Activated T-cell treated with anti-CD3 and anti-CD28 coated beads, Interleukin-2, amount 50 U/mL, for 4 hours (primary cell): ENCODE measurements at places on chromosomes 1 and 21. TPM values are rescaled to one million over a fixed set of nuclear protein-coding genes. Genes with fewer than 3 reads are reported as not detected.
A peak's percentile ranks its signal among the peaks of the same experiment; 100 is the strongest.

Gene RNU1-3
- total RNA-seq: 1,616 TPM

DNA sequence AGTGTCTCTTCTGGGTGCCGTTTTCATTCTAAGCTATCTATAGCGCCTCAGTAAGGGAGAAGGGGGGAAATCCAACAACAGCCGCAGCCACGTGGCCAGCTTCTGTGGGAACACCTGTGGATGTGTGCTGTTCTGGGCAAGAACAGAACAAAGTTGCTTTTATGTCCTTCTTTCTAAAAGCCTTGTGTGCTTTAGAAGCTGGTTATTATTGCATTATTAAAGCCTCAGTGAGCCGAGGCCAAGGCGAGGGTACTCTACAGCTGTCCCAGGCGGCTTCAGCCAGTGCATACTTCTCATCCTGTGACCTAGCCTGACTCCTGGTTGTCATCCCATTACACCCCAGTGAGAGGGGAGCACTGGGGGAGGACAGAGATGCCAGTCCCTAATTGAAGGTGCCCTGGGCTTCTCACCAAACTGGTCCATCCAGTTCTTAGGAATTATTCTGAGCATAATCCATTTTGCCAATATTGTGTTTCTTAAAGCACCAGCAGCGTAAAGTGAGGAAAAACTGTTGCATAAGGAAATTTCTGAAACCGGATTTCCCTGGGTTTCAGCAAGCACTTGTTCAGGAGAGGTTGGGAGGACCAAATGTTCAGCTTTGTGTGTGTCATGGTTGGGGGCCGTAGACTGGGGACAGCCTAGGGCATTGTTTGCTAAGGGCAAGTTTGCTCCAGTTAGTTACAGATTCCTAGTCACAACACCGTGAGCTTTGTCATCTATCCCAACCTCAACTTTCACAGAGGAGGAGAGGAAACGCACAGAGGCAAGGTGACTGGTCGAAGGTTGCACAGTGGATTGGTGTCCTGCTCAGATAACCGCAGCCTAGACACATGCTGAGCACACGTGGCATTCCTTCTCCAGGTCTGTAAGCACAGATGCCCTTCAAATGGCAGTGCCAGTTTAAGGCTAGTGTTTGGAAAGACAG is 61.0 kb upstream of the ATP1A1 start:
- DNase-seq: no peak

DNA sequence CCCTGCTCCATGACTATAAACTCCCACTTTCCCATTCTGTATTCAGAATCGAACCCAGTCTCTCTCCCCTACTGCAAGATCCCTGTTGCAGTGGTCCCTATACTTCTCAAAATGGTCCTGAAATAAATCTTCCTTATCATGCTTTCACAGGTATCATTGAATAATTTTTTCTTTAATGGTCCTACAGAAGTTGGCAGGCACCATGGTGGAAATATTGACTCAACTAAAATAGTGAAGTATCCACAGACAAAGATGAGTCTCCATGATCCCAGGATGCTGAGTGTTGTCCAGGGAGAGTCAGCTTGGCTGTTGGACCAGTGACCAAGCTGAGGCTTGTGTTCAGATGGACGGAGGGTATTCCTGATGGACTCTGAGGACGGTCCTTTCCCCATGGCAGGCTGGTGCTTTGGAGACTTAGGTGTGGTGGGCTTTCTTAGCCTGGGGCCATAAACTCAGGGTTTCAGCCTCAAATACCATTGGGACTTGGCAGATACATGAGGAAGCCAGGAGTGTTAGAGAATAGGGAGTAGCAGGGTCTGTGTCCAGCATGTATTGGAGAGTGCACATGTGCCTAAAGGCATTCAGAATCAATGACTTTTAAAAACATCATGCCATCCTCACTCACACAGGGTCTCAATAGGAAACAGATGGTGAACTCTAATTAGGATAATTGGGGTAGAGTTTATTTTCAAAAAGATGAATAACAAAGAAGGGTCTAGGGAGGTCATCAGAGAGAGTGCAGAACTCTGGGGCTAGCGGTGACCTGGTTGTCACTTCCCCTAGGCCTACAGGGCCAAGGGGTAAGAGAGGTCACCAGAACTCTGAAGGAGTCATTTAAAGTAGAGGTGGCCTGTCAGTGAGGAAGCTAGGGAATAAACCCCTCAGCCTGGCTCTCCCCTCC is 19.8 kb downstream of the TINAGL1 start:
- no peak for DNase-seq

DNA sequence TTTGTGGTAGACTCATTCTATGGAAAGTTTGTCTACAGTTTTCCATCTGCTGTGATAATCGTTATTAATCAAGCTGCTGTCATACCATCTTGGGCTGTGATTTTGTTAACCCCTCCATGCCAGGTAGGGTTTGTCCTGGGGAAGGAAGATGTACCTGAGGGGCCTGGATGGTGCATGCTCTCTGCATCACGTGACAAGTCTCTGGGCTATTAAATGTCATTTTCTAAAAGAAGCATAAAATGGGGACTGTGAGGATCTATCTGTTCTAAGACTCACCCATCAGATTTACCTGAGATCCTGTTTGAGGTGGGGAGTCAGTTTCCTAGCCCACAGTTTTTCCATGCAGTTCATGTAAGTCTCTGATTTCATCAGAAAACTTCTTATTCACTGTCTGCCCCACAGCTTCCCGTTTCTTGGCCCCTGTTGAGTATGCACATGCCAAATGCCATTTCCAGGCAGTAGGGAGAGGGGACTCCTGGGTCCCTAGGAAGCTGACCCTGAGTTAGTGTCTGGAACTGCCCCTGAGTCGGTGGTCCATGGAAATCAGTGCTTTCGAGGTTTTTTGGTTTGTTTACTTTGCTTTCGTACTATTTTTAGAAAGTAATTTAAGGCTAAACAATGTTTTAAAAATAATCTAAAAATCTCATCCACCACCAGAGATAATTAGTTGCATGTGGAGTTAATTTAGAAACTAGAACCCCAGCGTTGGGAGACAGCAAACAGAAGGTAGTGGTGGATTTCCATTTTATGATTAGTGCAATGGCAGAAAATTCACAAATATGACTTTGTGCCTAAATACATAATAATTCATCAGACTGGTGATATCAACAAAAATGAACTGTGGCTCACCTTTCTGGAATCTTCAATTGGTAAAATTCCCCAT is 46.7 kb downstream of the ZBTB18 start:
- no peak for DNase-seq

DNA sequence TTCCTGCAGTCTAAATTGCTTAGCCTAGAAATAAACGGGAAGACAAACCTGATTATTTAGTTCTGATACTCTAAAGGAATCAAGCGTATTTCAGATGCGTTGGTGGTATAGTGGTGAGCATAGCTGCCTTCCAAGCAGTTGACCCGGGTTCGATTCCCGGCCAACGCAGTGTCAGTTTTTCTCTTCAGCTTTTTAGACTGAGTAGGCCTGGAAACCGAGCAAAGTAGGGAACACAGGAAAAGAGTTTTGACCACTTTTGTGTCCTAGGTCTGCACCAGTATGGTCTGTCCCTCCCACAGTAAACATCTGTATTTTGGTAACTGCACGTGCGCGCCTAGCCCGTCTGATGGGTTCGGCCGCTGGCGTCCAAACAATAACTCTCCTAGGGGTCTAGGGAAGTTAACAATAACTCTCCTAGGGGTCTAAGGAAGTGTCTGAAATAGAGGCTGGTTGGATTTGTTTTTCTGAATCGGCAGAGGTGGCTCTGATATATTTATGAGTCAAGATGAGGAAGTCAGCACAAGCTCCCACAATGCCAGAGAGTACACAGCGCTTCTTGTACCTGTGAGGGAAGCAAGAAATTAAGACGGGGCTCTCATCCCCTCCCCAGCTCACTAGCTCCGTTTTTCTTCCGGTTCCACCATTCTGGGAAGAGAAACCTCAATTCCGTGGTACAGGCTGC is 15.6 kb upstream of the HJV start:
- DNase-seq: peak; percentile 72

- no peak for DNase-seq
These were observed 52.2 kb downstream of the RERE start for GRCh38 chr1:8765198-8765597.

DNA sequence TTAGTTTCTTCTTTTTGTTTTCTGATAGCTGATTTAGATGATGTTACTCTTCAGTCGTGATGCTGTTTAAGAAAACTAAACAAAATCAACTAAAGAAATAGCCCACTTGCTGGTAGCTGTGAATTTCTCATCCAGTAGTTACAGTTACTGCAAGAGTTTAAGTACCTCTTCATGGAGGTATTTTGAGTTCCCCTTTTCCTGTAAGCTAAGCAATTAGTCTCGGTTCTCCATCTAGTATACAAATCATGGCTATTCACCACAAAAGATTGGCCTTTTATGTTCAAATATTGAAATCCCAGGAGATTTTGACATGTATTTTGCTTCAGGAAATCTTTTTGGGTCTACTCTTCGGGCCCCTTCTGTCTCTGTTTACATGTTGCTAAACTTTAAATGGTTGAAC is 31.1 kb downstream of the HUNK start:
- no peak for DNase-seq
